Left ventricle myocardium superior (tissue), 1 donor: ENCODE measurements at places on chromosomes 1 and 21.

GRCh38 chr21:36419996-36420395, 34.8 kb downstream of the CHAF1B start:
- DNase-seq, result peak; percentile 75

DNA sequence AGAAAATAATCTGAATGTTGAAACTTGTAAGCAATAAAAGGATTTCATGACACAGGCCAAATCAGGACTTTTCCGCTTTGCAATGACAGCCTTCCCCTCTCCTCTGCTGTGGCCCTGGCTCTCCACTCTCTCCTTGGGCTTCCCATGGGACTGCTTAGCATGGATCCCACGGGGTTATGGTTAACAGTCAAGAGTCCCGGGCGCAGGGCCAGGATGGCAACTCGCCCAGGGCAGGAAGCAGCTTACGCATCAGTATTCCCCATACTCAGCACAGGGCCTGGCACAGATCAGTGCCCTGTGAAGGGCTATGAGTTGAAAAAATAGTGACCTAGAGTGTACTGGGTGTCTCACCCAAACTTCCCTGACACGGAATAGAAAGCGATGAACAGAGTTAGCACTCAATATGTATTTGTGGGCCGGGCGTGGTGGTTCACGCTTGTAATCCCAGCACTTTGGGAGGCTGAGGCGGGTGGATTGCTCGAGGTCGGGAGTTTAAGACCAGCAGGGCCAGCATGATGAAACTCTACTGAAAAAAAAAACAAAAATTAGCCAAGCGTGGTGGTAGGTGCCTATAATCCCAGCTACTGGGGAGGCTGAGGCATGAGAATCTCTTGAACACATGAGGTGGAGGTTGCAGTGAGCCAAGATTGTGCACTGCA, 29.1 kb upstream of the GRHL3 start:
- peak; percentile 93 for DNase-seq

DNA sequence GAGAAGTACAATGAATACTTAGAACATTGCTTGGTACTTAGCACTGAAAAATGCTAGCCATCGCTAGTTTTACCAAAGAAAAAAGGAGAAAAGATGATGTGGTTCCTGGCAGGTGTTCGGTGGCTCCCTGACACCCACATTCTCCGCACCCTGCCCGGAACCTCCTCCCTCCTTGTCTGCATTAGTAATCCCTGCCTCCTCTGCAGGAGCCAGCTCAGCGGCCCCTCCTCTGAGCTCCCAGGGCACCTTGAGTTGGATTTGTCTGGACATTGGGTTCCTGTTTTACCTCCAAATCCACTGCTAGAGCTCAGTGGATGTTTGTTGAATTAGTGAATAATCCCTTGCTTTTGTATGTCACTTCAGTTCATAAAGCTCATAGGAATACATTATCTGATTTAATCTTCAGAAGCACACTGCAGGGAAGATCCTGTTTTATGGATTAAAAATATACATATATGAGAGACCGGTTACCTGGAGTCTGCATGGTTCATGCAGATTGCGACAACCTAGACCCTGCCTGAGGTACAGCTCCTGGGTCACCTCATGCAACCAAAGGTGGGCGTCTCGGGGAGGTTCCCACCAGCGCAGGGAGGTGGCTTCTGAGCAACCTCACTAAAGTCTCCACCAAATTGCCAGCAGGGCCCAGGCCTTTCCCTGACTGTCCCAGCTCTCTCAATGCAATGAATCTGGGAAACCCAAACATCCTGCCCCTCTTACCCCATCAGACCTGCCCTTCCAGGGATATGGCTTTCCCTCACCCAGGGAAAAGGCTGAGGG, 24.2 kb downstream of the PCAT6 start:
- DNase-seq, result no peak

- no peak for DNase-seq
Observed at GRCh38 chr1:42639116-42639515, 19.1 kb upstream of the PPIH start.

DNA sequence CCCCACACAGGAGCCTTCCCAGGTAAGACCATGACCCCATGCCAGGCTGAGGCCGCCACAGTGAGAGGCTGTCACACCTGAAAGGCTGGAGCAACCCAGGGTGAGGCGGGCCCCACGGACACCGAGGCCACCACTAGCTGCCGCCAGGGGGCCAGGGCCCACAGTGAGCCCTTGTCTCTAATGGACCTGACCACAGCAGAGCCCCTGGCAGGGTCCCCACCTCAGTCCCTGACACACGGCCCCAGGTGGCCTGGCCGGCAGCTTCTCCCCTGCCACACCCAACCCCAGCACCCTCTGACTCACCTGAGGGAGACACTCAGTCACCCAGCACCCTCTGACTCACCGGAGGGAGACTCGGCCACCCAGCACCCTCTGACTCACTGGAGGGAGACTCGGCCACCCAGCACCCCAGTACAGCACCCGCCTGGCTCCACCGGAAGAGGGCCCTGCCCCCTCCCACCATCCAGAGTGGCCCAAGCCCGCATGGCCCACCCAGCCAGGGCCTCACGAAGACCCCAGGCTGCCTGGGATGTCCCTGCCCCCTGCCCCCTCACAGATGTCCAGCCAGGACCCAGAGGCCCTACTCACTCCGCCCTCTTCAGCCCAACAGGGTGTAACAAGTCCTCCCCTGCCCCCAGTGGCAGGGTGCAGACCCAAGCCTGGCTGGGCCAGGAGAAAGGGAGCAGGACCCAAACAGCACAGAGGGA, 4.4 kb downstream of the DVL1 start:
- DNase-seq, result no peak

DNA sequence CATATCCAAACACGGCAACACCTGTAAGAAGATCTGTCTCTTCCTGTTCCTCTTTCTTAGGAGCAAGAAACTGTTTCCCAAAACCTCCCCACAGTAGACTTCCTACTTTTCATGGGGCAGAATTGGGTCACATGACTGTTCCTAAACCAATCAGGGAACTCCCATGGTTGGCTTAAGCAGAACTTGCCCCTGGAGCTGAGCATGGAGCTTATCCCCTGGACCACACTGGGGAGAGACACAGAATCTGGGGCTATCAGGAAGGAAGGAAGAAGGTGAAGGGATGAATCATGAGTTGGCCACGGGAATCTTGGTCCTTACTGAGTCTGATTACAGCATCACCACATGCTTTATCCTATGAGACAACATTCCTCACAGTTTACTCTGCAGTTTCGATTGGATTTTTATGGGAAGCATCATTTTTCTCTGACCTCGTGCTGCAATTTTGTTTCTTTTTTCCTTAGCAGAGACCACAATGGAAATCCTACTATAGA, 81.8 kb downstream of the CDC7 start:
- DNase-seq, result no peak

DNA sequence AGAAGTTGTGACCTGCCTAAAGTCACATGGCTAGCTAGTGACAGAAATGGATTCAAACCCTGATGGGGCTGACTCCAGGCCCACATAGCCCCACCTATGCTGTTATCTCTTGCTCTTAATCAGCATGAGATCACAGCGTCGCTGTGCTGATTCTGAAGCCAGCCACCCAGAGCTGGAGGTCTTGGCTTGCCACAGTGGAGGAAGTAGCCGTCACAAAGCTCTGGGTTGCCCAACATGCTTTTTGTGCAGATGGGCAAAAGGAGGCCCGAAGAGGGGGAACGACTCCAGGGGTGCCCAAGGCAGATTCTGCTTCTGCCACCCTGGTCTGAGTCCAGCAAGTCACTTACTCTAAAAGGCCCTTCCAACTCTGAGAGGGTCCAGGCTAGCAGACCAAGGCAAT, 14.7 kb upstream of the MFSD2A start:
- peak; percentile 41 for DNase-seq

DNA sequence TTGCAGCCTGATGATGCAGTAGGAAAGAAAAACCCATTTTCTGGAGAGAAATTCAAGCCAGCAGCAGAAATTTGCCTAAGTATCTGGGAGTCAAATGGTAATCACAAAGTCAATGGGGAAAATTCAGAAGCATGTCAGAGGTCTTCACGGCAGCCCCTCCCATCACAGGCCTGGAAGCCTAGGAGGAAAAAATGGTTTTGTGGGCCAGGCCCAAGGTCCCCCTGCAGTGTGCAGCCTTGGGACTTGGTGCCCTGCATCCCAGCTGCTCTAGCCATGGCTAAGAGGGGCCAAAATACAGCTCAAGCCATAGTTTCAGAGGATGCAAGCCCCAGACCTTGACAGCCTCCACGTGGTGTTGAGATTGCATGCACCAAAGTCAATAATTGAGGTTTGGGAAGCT, 334.8 kb downstream of the PTBP2 start:
- no peak for DNase-seq

GRCh38 chr1:54480525-54480848, 67.5 kb upstream of the ACOT11 start:
- no peak for DNase-seq

DNA sequence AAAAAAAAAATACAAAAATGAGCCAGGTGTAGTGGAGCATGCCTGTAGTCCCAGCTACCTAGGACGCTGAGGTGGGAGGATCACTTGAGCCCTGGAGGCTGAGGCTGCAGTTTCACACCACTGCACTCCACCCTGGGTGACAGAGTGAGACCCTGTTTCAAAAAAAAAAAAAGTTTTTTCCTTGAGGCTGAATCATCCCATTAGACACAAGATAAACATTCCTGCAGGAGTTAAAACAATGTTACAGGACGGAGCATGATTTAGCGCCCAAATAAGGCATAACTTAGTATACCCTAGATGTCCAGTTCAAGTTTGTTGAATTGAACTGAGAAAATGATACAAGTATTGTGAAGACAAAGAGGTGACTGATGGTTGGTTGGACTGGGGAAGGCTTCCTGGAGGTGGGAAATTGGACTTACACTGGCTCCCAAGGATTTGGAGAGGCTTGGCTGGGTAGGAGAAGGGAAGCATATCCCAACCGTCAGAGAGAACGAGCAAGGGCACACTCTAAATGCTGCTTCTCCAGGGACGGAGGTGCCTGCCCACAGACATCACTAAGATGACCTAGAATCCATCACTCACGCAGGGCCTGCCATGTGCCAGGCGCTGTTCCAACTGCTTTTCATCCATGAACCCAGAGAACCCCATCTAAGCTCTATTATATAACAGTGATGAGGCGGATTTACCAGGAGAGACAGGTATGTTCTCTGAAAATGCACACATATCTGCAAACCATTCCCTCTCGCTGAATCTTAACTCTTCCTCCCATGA, 610.6 kb downstream of the KIF26B start:
- no peak for DNase-seq

DNA sequence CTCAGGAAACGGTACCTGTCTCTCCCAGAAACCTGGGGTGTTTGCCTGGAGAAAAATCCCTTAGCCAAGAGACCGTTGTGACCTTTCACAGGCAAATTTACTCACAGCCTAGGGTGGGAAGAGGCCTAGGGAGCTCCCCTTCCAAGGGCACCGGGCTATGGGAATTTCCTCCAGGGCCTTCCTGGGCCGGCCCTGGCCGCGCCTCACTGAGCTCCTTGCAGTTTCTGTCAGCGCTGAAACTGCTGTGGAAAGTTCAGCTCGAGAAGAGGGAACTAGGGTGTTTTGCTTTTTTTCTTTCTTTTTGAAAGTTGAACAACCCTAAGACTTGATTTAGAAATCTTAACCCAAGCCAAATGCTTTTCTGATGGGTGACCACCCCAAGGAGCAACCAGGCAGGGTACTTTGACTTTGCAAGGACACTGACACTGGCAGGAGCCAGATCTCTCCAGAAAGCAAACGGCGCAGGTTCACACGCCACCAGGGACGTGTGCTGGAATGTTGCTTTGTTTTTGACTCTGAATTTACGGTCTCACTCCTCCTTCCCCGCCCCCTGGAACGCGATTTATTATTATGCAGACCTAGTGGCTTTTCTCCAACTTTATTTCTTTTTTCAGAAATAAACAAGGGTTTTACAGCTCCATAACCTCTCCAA, 229.6 kb upstream of the JUN start:
- DNase-seq, result peak; percentile 58

DNA sequence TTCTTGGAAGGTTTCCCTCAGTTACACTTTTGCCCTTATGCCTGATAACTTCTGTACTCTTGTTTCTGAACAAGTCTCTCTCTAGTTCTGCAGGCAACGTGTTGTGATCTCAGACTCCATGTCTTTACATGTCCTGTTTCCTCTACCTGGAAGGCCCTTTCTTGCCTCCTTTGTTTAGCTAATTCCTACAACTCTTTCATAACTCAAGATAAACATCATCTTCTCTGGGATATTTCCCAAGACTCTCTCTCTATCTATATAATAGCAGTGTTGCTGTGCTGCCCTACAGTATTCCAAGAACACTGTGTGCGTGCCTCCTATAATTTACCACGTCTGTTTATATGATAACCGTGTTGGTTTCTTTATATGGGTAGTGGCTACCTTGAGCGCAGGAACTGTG, 47.8 kb downstream of the CHRM3 start:
- no peak for DNase-seq

- no peak for DNase-seq
Observed at GRCh38 chr1:167763525-167764220, 41.9 kb downstream of the MPZL1 start.

DNA sequence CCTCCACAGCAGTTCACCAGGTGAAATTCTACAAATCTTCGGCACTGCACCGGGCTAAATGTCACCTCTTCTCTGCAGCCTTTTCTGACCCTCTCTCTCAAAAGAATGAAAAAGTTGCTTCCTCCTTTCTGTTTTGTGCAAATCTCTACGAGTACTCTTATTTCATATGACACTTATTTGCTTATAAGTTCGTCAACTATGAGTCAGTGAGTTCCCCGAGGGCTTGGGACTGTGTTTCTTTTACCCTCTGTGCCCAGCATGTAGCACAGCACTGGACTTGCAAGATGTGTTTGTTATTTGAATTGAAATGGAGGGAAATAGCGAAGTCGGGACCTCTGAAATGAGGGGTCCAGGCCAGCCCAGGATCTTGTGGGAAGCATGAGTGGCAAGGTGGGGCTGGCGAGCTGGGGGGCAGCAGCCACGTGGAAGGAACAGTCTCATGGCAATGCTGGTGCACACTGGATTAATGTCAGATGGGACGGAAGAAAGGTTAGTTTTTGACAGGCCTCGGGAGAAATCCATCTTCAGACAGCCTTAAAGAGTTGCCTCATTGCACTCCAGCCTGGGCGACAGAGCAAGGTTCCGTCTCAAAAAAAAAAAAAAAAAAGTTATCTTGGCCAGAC, 6.2 kb downstream of the SLC6A9 start:
- DNase-seq, result peak; percentile 6

DNA sequence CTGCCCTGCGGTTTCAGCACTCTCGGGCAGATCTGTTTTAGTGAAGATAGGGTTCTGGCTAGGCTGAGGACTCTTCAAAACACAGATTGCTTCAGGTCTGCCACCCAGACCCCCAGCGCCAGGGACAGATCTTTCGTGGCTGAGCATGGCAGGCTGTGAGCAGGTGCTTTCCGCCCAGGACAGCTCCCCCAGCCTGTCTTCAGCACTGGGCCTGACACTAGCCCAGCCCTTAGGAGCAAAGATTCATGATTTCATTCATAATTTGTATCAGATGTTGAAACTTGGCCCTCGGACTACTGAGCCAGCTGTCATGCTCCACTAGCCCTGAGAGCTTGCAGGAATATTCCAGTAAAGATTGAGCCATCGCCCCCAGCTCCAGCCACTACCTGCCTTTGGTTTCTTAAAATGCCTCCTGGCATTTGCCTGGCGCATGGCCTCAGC, 5.9 kb downstream of the ADPRS start:
- no peak for DNase-seq

DNA sequence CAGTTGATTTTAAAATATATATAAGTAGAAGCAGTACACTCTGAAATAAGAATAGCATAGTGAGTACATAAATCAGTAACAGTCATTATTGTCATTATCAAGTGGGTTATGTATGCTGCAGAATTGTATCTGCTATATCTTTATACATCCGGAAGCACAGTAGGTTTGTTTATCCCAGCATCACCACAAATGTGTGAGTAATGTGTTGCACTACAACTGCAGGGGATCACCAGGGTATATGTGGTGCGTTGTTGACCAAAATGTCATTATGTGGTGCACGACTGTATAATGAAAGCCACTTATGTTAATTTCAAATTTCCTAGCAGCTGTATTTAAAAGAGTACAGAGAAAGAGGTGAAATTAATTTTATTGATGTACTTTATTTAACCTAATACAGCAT, 87.7 kb upstream of the GADD45A start:
- DNase-seq, result no peak
